Stimulated activated CD4-positive, alpha-beta T cell treated with anti-CD3 and anti-CD28 coated beads, Interleukin-12 subunit alpha, Interleukin-12 subunit beta, amount 100 ng/mL, for 48 hours (primary cell): ENCODE measurements at places on chromosomes 3 and 15.

GRCh38 chr3:132248490-132248889 lies 68.7 kb upstream of the ACP3 start:
- DNase-seq, result no peak

DNA sequence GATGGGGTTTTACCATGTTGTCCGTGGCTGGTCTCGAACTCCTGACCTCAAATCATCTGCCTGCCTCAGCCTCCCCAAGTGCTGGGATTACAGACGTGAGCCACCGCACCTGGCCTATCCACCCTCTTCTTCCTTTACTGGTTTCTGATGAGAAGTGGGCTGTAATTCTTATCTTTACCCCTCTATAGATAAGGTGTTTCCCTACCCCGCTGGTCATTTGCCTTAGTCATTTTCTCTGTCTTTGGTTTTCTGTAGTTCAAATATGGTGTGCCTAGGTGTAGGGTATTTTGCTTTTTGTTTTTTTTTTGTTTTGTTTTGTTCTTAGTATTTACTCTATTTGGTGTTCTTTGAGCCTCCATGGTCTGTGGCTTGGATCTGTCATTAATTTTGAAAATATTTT lies 41.3 kb downstream of the APBA2 start:
- DNase-seq, result no peak

- no peak for DNase-seq
Observed at GRCh38 chr3:172608575-172608974, 85.3 kb upstream of the TNFSF10 start.

GRCh38 chr3:25281041-25281731 lies 146.9 kb upstream of the RARB start:
- DNase-seq, result no peak

DNA sequence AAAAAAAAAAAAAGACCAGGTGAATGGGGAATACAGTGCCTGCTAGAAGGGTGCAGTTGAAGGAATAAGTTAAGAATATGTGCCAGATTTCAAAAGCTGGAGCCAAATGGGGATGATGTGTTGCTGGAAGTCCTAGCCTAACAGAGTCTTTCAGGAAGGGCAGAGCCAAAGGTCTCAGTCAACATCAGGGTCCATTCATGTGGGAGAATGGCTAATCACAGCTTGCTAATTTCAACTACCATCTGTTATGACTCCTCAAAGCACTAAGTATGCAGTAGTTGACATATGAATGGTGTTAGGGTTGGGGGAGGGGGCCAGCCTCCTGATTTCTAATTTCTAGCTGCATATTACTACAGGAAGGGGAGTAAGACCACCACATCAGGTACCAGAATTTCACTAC lies 4.4 kb downstream of the ZBTB38 start:
- no peak for DNase-seq

DNA sequence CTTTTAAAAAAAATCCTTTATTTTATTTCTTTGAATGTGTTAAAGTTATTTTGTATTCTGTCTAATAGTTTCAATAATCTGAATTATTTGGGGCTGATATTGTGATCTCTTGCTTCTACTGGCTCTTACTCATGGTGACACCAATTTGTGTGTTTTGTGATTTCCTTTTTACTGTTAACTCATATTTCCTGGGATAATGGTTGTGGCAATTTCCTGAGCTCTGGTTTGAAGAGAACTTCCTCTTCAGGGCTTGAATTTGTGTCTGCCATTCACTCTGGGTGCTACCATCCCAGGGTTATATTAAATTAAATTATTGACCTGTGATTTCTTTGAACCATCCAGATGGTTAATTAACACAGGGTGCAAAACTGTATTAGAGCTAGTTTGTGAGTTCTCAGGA lies 60.4 kb upstream of the RNF7 start:
- no peak for DNase-seq
